ENCODE measurements at places on chromosomes 13 and 19.

DNA sequence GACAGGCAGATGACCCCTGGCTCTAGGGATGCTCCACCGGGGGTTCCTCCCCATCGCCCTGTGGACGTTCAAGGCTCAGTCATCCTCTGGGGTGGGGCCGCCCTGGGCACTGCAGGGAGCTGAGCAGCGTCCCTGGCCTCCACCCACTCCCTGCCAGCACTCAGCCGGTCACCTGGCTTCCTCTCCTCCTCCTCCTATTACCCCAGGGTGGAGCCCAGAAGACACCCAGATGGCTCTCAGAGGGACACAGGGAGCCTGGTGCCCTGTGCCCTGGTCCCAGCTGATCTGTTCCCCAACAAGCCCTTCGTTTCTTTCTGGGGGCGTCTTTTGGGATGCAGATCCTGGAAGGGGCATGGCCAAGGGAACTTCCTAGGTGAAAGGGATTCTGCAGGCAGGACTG, 3.7 kb upstream of the MKNK2 start:
- DNase-seq = no peak

- no peak for DNase-seq
These were observed 146.4 kb downstream of the KDM4B start for GRCh38 chr19:5115351-5115750.

- no peak for DNase-seq
These were observed 57.9 kb downstream of the LNX2 start for GRCh38 chr13:27562457-27562856.

DNA sequence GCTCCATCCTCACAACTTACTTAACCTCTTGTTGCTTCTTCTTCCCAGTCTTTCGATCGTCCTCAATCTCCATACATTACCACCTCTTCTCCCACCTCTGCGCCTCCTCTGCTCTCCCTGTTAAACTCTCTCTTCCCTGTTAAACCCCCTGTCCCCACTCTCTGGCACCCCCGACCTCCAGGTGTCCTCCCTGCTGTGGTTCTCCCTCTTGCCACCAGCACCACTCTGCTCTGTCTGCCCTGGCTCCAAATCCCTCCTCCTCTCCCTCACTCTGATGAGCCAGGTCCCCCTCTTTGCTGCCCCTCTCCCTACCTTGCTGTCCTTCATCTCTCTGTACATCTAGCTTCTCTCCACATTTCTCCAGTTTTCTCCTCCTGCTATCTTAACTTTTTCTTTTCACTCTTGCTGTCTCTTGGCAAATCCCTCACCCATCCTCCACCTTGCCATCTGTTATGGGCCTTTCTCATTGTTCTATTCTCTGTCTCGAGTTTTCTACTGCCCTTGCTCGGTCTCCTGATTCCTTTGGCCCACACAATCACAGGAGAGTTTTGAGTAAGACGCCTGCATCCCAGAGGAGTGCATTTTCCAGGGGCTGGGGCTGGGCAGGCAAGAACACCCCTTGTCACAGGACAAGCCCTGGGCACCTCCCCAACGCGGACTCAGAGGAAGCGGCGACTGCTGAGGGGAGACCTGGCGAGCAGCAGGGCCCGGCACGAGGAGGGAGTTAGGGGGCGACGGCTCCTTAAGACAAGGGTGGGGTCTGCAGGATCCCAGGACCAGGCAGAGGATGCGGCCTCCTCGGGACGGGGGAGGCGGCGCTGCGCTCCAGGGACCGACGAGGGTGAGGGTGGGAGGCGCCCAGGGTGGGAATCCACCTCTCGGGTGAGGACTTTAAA, 21.4 kb upstream of the ERVV-1 start:
- DNase-seq = no peak

DNA sequence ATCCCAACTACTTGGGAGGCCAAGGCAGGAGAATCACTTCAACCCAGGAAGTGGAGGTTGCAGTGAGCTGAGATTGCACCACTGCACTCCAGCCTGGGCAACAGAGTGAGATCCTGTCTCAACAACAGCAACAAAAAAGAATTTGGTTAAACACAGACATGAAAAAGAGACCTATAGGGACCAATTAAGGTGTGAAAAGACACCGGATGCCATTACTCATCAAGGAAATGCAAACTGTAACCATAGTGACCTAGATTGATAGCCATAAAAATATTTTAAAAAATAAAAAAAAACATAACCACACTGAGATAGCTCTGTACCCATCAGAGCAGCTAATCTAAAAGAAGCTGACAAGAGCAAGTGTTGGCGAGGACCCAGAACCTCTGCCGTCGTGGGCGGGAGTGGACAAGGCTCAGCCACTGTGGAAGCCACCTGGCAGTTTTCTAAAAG, 37.1 kb upstream of the ISYNA1 start:
- DNase-seq = no peak

- no peak for DNase-seq
These were observed 32.5 kb downstream of the ZNF527 start for GRCh38 chr19:37403403-37403802.

DNA sequence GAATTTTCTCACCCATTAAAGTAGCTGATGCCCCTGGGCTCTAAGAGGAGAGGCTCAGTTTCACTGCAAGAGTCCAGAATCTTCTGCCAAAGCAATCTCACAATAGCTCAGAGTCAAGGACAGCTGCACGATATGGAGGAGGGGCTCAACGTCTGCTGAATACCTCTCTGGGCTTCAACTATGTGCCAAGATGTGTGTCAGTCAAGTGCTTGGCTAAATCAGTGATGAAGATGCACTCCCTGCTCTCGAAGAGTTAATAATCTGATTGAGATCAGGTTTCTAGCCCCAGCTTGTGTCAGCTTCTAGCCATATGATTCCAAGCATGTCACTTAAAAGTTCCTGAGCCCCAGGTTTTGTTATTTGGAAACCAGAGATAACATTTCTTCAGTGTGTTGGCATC, 46.8 kb downstream of the KLF12 start:
- no peak for DNase-seq

GRCh38 chr13:98525456-98526181, 51.3 kb downstream of the STK24 start:
- no peak for DNase-seq

DNA sequence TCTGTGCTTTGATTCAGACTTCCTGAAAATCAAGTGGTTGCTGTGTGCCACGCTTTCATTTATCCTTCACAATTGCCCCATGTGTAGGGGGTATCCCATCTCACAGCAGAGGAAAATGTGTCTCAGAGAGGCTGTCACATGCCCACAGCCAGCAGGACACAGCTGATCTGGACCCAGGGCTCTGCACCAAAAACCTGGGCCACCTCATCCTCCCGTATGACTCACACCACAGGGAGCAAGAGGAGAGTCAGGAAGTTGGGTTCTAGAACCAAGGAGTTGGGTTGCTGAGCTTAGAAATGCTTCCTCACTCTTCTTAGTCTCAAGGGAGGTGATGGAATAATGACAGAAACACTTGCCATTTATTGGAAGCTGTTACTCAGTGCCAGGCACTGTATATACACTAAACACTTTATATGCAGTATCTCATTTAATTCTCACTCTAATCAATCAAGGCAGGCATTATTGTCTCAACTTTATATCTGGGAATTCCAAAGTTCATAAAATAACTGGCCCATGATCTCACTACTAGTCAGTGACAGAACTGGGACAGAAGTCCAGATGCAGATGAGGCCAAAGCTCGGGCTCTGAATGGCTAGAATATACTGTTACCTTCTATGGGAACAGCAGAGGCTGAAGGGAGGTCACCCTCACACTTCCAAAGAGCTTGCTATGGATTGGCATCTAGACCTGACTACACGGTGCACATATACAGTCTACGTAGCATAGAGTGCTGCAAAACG, 47.7 kb upstream of the ATP12A start:
- no peak for DNase-seq

DNA sequence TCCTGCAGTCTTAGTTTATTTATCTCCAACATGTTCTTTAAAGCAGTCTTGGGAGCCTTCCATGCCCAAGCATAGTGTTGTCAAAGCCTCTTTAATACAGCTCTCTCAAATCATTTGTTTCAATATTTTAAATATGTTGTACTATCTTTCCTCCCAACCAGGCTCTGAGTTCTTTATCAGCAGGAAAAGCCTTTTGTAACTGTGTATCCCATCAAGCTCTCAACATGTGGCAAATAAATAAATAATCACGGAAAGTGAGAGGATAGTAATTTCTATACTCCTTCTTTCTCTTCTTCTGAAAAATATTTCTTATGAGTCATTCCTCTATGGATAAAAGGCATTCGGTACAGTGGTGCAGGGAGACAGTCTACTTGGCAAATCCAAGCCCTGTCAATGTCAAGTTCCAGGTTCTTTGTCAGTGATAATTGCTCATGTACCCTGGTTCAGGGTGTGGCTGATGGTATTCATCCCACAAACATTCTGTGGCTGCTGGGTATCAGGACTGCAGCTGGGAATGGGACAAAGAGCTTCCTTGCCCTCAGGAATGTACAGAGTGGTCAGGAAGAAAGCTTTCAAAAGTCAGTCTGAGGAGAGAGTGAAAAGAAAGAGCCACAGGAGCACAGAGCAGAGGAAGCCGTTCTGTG, 384.3 kb downstream of the EFNB2 start:
- DNase-seq = no peak

- DNase-seq = no peak
These were observed at the start of gene TRPM4 for GRCh38 chr19:49157445-49158224. Gene TRPM4 (plus strand): TSS chr19:49157792. CDS start chr19:49157867, 75 bp downstream.

- no peak for DNase-seq
These were observed 8.6 kb upstream of the SERP2 start for GRCh38 chr13:44365008-44365407.

DNA sequence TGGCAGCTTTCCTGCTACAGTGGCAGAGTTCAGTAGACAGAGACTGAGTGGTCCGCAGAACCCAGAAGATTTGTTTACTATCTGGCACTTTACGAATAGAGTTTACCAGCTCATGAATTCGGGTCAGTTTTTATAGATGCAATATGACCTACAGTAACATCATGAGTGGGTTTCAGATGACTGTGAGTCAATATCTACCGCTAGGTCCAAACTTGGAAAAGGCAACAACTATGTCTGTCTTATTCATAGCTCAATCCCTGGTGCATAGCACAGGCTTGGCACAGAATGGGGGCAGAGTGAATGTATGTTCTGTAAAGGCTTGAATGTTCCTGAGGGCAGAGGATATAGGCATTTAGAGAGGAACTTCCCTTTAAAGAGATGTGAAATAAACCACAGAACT, 65.2 kb downstream of the RAP2A start:
- DNase-seq = no peak

DNA sequence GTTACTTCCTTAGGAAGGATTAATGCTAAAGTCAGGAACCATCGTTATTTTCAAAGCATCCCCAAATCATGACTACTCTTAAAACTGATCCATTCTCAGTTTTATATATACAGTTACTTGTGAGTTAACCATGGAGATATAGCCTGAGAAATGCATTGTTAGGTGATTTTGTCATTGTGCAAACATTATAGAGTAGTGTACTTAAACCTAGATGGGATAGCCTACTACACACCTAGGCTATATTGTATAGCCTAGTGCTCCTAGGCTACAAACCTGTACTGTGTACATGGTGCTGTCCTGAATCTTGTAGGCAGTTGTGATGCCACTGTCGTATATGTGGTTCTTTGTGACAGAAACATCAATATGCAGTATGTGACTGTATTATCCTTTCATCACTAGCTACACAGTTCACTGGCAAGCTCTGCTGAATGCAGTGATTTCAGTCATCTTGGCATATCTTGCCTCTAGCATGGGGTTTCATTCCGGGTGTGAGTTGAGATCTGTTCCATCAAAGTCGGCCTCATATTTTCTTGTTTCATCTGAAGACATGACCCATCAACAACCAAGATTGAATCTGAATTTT, 45.3 kb downstream of the CDK8 start:
- DNase-seq = no peak

DNA sequence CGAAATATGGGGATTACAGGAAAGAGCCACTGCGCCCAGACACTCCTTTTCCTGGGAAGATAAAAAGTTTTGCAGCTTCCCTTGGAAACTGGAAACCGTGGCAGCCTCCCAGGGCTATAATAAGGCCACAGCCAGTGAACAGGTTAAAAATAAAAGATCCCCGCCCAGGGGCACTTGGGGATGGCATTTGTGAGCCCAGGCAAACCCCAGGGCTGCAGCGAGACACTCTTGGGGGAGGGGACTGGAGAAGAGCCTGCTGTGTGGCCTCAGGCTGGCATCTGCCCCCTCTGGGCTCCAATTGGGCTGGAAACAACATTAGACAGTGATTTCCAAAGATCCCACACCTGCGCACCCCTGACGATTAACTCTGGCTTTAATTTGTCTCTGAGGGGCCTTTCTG, 11.2 kb downstream of the FEM1A start:
- no peak for DNase-seq

DNA sequence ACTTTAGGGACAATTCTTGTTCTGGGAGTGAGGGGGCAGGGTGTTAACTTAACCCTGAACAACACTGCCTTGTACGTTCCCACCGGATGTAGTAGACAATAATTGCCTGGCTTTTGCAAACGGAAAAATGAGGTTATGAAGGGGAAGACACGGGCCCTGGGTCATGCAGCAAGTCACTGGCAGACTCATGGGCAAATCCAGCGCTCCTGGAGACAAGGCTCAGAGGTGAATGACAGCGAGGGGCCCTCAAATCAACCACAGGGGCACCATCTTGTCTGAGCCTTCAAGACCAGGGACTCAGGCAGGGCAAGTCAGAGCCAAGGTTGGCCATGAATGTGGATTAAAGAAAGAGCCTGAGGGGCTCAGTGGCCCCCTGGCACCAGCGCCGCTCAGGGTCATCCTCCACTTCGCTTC, 2.8 kb downstream of the RASA3 start:
- DNase-seq = no peak

- DNase-seq = no peak
These were observed 15.0 kb downstream of the PAK4 start for GRCh38 chr19:39140594-39140993.

- no peak for DNase-seq
These were observed 1.1 kb downstream of the MIER2 start for GRCh38 chr19:343451-343931.

- no peak for DNase-seq
These were observed 281.0 kb downstream of the ATP8A2 start for GRCh38 chr13:25652764-25653163.

GRCh38 chr13:45411631-45412030, 6.5 kb downstream of the SLC25A30 start:
- DNase-seq = no peak

- no peak for DNase-seq
These were observed 78.9 kb downstream of the RXFP2 start for GRCh38 chr13:31818236-31818635.

GRCh38 chr13:27524981-27525975, 74.9 kb upstream of the MTIF3 start:
- DNase-seq = no peak

DNA sequence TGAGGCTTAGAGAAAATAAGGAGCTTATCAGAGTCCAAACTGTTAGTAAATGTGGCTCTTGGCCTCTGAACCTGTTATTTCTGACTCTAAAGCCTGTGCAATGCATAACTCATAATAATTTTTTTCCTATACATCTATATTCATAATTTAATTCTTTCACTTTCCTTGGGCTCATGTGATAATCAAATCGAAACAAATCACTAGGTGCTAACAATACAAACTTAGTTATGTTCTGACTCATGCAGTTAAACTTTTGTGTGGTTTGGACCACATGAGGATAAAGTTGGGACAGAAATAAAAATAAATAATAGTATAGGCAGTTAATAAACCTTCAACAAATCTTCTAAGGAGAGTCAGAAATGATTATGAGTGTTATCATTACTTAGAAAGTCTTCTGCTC, 1629.0 kb downstream of the OLFM4 start:
- DNase-seq = no peak

All from stimulated activated CD4-positive, alpha-beta T cell treated with anti-CD3 and anti-CD28 coated beads, TNF-alpha, amount 100 ng/mL, for 1 hour (primary cell).